ENCODE measurements at places on chromosomes 1 and 21.

DNA sequence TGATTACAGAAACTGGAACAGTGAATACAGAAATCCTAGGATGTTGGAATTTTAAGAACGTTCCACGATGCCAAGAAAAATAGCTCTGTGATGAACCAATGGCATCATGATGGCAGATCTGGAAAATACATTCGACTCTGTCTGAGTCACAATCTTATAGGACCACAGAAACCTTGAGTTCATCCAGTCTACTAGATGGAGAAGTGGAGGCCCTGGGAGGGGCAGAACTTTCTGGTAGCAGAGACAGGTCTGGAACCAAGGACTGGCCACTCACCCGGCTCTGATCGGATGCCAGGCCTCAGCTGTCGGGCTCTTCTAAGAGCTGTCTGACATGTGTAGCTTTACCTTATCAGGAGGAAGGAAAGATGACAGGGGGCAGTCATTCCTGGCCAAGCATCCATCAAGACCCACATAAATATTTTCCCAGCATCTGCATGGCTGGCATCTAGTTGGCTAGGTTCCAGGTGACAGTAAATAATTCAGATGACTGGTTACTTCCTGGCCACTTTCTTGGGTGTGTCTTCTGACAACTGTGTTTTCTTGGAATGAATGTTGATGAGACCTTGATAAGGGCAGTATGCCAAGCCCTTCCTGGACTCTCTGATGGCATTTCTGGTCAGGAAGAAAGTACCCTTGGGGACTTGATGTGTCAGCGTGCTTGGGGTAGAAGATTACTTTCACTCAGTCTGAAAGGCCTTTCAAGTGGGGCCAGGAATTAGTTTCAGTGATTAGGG is 72.6 kb upstream of the TRABD2B start:
- DNase-seq = no peak

- no peak for DNase-seq
These were observed 22.8 kb upstream of the SSBP3 start for GRCh38 chr1:54428837-54429518.

GRCh38 chr1:204277563-204278219 is 63.9 kb upstream of the GOLT1A start:
- DNase-seq = no peak

DNA sequence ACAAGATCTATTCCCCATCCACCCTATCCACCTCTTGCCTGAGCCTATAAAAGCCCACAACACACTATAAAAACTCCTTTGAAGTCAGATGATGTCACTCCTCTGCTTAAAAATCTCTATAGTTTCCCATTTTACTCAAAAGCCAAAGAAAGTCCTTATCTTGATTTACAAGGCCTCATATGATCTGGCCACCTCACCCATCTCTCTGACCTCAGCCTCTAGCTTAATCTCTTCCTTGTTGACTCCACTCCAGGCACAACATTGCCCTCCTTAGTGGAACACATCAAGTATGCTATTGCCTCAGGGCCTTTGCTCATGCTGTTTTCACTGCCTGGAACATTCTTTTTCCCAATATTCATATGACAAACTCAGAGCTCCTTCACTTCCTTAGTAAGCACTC is 33.3 kb downstream of the ZNF281 start:
- DNase-seq = no peak

- no peak for DNase-seq
These were observed 2.8 kb upstream of the AHDC1 start for GRCh38 chr1:27606708-27607238.

DNA sequence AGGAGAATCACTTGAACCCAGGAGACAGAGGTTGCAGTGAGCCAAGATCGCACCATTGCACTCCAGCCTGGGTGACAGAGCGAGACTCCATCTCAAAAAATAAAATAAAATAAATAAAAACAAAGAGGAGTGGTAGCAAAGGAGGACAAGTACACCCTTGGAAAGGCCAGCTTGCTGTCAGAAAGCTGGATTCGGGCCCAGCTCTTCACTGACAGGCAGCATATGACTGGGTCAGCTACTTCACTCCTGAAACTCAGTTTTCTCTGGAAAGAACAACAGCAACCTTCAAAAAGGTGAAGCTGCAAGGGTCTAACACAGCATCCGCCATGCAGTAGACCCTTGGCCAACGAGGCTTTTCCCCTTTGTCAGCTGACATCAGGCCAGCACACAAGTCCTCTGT is 156.0 kb upstream of the TIAM1 start:
- DNase-seq = no peak

GRCh38 chr1:21297975-21298374 is 7.7 kb upstream of the ECE1 start:
- no peak for DNase-seq

DNA sequence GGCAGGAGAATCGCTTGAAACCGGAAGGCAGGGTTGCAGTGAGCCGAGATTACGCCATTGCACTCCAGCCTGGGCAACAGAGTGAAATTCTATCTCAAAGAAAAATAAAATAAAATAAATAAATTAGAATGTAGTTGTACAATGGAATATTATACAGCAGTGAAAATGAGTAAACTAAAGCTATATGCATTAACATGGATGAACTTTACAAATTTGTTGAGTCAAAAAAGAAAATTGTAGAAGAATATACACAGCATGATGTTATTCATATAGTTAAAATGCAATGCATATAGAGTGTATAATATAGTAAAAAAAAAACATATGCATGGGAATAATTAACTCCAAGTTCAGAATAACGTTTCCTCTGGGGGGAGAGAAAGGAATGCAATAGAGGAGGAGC is 11.0 kb upstream of the NAV1 start:
- DNase-seq = no peak

GRCh38 chr1:151803164-151803563 is 2.1 kb downstream of the LINGO4 start:
- DNase-seq = no peak

DNA sequence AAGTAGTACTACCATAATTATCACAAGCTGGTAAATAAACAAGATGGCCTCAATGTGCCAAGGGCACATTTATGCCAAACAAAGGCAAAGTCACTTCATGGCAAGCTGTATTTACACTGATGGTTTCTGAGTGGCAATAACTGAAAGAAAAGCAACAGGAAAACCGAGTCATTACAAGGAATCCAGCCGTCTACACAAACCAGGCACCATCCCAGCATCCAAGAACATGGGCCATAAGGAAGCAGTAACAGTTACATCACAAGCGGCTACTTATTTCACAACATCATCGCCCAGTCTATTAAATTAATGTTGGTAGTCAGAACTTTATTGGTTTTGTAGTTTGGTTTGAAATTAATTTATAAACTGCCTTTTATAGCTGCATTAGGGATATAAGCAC is 214.2 kb downstream of the RERE start:
- no peak for DNase-seq

GRCh38 chr1:185068341-185068740 is 23.0 kb downstream of the RNF2 start:
- DNase-seq = no peak

DNA sequence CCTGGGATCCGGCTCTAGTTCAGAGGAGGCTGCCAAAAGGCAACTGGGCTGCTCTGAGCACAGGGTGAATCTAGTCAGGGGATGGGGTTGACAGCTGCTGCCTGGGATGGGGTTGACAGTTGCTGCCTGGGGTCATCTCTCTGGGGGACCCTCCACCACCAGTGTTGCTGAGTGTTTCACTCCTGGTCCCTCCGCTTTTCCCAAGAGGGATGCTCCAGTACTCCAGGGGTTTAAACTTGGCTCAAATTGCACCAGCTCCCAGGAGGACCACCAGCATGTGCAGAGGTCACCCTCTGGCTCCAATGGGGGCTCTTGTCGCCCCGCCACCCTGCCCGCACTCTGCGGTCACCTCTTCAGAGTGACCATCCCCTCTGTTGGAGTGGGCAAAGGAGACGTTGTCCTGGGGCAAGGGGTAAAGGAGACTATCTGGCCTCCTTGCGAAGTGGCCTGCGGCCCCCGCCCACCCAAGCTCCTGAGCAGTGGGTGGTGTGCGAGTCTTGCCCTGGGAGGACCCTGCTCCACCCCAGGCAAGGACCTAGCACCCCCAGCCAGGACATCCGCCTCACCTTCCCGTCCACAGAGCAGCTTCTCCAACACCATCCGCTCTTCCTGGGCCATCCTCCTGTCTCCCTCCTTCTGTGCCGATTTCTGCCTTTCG is 52.6 kb downstream of the SIK1 start:
- DNase-seq = no peak

DNA sequence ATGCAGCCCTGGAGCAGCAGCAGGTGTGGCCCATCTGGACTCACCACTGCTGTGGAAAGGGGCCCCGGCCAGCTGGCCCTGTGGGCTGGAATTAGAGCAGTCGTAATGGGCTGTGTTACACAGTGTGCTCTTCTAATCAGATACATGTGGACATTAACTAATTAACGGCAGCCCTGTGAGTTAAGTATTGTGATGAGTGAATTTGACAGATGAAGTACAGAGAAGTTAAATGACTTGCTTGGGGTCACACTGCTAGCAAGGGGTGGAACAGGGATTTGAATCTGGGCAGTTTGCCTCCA is 58.6 kb downstream of the MDM4 start:
- DNase-seq = no peak

DNA sequence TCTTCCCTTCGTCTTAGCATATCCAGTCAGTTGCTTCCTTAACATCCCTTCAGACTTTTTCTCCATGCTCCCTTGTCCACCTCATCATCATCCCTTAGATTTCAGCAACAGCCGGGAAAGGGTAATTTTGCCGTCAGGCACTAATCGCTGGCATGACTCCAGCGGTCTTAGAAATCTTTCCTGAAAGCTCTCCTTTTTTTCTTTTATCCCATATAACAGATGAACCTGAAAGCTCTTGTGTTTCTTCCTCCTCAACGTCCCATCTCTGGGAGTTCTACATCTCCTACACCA is 10.4 kb upstream of the BOLA1 start:
- no peak for DNase-seq

GRCh38 chr1:27980216-27980845 is 20.6 kb downstream of the XKR8 start:
- no peak for DNase-seq

- DNase-seq = no peak
These were observed 22.0 kb upstream of the BLACAT1 start for GRCh38 chr1:205477759-205478247.
